ENCODE measurements at places on chromosomes 2 and 18. TPM values are rescaled to one million over a fixed set of nuclear protein-coding genes. Genes with fewer than 3 reads are reported as not detected.

GRCh38 chr2:96110621-96111256 lies 5.6 kb downstream of the ADRA2B start:
- DNase-seq: no peak

GRCh38 chr2:76281156-76281841 lies 570.6 kb upstream of the GCFC2 start:
- DNase-seq: no peak

The SCN3A gene
- not detected for total RNA-seq

DNA sequence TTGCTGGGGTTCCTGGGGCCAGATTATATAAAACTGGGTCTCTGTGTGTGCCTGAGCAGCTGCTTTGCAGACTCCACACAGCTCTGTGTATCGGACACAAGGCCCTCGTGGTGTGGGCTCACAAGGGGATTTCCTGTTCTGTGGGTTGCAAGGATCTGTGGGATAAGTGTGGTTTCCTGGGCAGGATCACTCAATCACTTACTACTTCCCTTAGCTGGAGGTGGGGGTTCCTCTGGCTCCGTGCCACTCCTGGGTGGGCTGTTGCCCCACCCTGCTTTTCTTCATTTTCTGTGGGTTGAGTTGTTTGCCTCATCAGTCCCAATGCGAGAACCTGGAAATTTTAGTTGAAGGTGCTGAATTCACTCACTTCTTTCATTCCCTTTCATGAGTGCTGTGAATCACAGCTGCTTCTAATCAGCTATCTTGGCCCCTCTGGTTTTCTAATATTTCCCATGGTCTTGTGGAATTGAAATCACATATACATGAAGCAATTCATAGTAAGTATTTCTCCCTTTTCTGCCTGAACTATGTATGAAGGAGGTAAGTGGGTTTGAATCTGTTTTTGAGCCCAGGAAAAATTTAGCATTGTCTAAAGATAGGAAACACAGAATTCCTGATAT lies 196.3 kb downstream of the DCDC2C start:
- no peak for DNase-seq

- no peak for DNase-seq
Observed at GRCh38 chr2:102063941-102064678, 72.3 kb downstream of the IL1R2 start.

DNA sequence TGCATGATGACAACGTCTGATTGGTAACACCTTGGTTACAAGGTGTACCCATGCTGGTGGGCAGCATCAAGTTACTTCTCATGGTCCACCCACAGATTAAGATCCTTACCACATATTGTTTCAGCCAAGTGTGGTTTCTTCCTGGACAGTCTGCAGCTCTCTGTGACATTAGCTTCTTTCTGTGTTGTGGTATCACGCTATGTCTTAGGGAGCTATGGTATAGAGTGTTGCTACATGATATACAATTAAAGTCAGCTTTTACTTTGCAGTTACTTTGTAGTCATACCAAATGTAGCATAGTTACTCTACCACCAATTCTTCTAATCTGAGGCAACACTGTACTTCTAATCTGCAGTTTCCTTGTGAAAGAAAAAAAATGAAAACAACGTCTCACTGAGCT lies 48.8 kb downstream of the ZCCHC2 start:
- no peak for DNase-seq

The RSAD2 gene
- total RNA-seq: 4.9 TPM

DNA sequence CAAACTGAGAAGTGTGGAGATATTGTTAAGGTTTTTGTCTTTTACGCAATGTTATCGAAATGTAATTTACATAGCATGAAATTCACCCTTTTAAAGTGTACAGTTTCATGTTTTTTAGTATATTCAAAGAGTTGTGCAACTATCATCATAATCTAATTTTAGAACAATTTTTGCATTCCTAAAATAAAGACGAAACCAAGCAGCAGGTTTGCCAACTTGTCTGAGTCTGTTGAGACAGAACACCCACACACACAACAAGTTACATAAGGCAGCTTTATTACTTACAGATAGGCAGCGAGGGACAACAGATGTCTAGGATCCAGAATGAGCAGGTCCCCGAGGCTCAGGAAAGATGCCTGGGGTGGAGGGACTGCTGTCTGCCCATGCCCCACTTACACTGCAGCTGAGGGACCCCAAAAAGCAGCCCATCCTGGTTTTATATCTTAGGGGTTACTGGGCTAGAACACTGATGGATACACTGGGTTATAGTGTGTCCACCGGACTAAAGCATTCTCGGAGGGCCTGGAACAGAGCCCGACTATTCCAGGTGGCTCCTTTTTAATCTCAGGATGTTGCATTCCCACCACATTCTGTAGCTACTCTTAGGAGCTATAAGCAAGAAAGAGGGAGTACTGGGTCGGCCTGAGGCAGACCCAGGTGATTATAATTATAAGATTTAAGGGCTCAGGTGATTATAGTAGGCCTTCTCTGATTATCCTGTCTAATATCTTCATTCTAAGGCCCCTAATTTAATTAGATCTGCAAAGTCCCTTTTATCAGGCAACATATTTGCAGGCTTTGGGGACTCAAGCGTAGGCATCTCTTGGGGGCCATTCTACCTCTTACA lies 150.2 kb upstream of the DOK6 start:
- DNase-seq: no peak

DNA sequence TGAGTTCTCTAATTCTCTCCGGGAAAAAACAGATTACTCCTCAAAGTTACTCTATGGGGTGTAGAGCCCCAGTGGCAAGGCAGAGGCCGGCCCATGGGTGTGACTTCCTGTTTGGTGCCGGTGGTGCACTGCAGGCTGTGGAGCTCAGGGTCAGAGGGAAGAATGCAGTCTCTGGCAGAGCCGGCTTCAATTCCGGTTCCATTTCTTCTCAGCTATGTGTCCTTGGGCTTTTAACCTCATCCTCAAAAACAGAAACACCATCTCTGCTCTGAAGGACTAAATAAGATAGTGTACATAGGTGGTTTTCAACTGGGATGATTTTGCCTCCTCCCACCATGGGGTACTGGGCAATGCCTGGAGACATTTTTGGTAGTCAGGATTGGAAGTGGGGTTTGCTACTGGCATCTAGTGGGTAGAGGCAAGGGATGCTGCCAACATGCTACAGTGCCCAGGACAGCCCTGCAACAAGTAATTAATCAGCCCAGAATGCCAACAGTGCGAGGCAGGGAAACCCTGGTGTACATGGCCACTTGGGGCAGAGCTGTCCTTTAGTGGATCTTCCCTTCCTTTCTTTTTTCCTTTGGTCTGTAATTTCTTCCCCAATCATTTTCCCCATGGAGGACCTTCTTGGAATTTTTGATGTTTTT lies 81.2 kb downstream of the INSIG2 start:
- DNase-seq: peak; percentile 16

- no peak for DNase-seq
Observed at GRCh38 chr18:26854292-26854881, 11.1 kb downstream of the AQP4 start.

The MAL gene
- 113 TPM for total RNA-seq

- no peak for DNase-seq
Observed at GRCh38 chr18:33870059-33870458, 292.0 kb downstream of the ASXL3 start.

The LYPD1 gene
- total RNA-seq: not detected

DNA sequence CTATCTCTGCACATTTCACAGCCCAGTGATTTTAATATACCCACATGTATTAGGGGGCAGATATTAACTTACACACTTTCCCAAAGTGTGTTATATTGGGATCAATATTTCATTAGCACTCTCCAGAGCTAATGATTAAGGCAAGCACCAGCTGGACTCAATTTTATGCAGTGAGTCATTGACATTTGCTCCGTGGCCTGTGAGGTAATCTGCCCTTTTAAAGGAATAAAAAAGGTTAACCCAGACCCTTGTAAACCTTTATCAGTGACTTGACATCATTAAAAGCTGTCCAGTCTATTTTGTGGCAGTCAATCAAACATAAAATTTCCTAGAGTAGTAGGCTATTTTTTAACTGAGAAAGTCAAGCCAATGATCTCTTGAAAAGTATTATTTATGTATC lies 1870.4 kb upstream of the CELF4 start:
- no peak for DNase-seq

The VAMP8 gene
- 107 TPM for total RNA-seq

- DNase-seq: no peak
Observed at GRCh38 chr2:128385365-128385764, 66.7 kb upstream of the HS6ST1 start.

All from CD4-positive, alpha-beta memory T cell (primary cell).